ENCODE measurements at places on chromosomes 13 and 19.

DNA sequence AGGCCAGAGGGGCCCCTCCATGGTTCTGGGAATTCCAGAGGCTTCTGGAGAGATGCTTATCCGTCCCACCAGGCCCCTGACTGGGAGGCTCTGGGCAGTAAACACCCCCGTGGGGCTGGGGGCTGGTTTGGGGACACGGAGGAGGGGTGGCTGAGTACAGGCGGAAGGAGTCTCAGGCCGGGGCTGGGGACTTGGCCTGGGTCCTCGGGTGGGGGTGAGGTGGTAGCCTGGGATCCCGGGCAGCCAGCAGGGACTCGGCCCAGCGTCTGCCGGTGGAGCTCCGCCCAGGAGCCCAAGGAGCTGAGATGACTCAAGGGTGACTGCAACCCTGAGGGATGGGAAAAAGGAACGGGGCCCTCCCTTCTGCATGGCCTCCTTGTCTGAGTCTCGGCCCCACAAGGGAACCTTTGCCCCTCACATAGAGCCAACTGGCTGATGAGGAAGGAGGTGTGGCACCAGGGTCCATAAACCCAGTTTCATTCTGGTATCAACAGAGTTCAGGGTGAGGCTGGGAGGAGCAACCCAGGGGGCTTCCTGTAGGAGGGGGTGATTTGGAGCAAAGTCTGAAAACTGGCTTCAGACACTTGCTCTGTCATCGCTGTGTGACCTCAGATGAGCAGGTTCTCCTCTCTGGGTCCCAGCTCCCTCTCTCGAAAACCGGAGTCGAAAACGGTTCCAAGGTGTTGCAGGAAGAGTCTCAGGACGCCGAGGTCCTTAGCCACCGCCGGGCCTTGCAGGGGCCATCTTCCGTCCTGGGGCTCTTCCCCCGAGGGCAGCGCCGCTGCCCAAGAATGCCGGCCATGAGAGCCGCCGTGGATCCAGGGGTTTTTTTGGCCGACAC, 809 bp downstream of the MISP start:
- DNase-seq, result no peak

DNA sequence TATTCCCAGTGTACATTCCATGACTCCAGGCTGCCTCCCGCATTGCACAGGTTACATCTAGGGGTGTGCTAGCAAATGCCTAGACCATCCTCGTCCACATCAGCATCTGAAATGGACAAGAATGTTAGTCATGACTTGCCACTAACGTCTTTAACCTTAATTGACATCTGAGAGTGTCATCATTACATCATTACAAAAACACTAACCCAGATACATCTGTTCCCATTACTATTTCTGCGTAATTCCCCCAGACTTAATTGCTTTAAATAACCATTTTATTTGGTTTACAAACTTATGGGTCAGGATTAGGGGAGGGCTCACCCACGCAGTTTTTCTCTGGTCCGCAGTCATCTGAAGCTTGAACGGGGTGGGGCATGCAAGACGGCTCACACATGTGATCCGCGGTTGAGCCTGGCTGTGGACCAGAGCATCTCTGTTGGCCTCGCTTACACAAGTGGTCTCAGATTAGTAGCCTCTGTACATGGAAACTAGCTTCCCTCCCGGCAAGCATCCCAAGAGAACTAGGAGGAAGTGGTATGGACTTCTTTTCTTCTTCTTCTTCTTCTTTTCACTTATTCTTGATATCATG, 15.9 kb downstream of the KL start:
- no peak for DNase-seq

DNA sequence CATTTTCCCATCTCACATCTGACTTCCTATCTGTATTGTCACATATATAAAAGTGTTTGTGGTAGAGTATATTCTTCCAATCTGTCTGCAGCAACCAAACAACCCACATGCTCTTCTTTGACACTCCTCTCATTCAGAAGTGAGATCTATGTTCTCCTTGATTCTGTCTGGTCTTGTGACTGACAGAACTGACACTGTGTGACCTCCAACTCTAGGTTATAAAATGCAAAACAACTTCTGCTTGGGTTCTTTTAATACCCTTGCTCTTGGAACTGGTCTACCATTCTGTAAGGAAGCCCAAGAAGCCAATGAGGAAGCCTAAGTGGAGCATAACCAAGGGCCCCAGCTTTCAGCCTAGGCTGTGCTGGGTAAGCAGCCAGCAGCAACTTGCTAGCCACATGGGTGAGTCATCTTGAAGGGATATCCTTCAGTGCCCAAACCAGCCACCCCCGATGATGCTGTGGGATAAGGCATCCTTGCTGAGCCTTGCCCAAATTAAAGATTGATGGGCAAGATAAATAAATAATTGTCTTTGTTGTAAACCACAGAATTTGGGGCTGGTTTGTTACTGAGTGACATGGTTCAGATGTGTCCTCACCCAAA, 18.4 kb upstream of the ITM2B start:
- DNase-seq, result no peak

DNA sequence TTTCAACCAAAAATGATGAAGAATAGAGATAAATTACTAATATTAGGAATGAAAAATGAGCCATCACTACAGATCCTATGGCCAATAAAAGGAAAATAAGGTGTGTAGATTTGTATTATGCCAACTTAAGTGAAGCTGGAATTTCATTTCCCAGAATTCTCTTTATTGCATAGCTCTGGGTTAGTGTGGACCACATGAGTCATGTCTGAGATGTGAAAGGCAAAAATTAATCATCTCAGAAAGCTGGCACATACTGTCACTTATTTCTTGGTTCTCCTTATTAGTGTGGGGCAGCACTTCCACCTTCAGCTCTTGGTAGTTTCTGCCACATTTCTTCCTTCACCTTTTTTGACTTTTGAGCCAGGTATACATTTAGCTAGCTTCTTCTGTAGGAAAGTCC, 82.6 kb downstream of the KATNAL1 start:
- DNase-seq, result no peak

GRCh38 chr13:41971848-41972247, 10.9 kb upstream of the VWA8 start:
- DNase-seq, result no peak

DNA sequence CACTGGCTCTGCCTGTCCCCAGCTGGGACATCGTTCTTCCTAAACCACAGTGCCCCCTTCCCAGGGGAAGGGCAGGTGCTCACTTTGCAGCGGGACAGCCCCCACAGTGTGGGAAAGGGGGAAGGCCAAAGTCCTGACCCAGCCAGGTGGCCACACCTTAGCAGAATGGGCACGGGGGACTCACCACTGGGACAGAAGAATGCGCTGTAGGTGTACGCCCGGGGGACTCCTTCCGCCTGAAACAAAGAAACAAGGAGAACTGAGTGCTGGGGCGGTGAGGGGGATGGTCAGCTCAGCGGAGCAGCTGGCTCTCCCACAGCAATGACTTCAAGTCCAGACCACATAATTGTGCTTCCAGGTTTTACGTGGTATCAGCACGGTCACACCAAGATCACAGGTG, 49.4 kb downstream of the F2RL3 start:
- no peak for DNase-seq

- DNase-seq, result no peak
These were observed 46.3 kb downstream of the MTMR6 start for GRCh38 chr13:25241007-25241406.

DNA sequence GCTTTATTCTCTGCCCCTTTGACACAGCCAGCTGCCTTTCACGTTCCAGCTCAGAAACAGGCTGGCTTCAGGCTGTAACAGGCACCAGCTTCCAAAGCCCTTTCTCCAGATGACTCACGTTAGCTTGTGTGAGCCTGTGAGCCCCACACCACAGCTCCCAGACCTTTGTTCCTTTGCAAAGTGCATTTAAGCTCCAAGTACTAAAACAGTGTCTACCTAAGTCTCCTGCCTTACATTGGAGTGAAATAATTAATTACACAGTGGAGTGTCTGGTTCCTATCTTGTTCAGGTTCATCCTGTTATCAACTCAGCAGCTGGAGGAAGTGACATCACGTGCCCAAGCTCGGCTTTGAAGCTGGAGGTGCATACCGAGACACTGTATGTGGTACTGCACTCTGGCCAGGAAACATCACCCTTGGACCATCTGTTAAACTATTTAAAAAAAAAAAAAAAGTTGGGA, 475.8 kb downstream of the FOXO1 start:
- no peak for DNase-seq

DNA sequence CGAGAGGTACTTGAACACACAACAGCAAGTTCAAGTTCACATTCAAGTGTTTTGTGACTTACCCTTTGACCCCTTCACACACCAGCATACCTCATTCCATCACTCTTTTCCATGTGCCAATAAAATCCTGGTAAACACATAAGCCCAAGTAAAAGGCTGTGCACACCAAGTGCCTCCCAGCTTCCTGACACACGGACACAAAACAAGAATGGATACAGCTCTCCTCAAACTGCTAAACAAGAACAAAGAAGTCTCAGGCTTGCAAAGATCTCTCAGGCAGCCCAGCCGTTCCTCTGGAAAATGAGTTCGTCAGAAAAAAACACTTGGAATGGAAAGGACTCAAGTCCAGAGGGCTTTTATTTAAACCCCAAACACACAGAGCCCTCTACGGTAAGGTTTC, 83.7 kb downstream of the NUFIP1 start:
- DNase-seq, result no peak

DNA sequence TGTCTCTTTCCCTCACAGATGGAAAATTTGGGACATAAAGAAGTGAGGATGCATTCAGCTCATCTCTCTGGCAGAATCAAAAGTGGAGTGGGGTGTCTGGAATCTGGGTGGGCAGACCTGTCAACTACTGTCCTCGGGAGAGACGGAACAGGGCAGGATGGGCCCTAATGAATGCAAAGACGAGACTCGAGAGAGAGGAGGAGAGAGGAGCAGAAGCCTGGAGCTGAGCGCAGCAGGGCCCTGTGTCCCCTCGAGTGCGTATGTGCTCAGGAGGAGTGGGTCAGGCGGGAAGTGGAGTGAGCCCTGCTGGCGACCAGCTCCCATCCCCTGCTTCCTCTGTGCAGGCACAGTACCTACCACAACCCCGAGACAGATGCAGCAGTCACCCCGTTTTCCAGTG, 78.9 kb downstream of the TEX29 start:
- DNase-seq, result no peak

DNA sequence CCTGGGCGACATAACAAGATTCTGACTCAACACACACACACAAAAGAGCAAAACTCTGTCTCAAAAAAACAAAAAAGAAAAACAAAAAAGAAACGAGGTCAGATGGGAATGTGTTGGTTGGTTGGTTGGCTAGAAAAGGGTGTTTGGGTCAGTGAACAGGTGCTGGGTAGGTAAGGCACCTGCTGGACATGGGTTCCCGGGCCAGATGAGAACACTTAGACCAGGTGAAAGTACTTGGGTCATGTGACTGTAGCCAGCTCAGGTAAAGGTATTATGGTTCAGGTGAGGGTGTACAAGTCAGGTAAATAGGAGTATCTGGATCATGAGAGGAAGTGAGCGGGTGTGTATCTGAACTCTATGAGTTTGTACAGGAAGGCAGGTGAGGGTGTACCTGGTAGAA, 14.5 kb upstream of the ZNF414 start:
- DNase-seq, result no peak

GRCh38 chr19:56838909-56839651, 1.4 kb downstream of the PEG3 start:
- DNase-seq, result no peak

- DNase-seq, result no peak
These were observed 78.8 kb downstream of the MAP4K1 start for GRCh38 chr19:38538793-38539528.

DNA sequence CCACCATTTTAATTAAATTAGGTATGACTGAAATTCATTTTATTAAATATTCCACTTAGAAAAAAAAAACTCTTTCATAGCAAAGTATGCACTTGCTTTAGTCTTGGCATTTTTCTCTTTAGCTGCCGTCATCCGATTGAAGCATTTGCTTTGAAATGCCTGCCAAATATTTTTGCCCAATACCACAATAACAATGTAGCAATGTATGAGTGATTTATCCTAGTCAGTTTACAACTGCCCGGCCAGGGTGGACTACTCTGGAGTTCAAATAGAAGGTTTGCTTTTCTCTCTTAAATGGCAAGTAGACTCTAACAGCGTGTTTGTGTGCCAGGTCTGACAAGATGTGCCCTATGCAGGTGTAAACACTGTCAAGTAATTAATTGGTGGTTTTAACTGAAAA, 675.3 kb upstream of the SGCG start:
- DNase-seq, result no peak

GRCh38 chr13:97079726-97080125, 85.5 kb upstream of the OXGR1 start:
- DNase-seq, result no peak

DNA sequence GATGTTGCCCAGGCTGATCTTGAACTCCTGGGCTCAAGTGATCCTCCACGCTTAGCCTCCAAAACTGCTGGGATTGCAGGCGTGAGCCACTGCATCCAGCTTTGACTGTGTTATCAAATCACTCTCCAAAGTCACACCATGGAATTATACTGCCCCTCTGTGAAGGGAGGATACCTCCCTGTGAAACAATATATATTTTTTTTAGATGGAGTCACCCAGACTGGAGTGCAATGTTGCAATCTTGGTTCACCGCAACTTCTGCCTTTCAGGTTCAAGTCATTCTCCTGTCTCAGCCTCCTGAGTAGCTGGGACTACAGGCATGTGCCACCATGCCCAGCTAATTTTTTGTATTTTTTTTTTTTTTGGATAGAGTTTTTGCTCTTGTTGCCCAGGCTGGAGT, 7.7 kb downstream of the TYK2 start:
- no peak for DNase-seq

DNA sequence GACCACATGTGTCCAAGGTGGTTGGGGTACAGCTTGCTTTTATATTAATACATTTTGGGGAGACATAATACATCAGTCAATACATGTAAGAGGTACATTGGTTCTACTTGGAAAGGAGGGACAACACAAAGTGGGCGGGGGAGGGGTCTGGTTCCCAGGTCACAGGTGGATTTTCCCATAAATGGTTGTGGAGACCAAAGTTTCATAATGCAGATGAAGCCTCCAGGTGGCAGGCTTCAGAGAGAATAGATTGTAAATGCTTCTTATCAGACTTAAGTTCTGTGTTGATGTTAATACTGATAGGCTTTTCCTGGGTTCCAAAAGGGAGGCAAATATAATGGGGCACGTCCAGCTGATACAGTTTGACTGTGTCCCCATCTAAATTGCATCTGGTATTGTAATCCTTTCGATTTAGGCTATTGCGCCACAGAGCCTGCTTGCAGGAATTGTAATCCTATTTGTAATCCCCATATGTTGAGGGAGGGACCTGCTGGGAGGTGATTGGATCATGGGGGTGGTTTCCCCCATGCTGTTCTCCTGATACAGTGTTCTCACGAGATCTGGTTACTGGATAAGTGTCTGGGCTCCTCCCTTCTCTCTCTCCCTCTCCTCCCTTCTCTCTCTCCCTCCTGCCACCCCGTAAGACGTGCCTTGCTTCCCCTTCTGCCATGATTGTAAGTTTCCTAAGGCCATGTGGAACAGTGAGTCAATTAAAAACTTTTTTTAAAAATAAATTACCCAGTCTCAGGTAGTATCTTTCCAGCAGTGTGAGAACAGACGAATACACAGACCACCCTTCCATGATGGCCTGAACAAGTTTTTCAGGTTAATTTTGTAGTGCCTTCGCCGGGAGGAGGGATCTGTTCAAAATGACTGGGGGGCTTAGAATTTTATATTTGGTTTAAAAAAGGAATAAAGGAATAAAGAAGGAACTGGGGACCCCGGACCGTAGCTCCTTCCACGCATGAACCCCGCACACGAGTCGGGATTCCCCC, 44.9 kb downstream of the ZNF823 start:
- no peak for DNase-seq

GRCh38 chr19:12970070-12970820, 869 bp downstream of the DAND5 start:
- DNase-seq, result no peak
